ENCODE measurements at places on chromosomes 16 and 17. TPM values are rescaled to one million over a fixed set of nuclear protein-coding genes. Genes with fewer than 3 reads are reported as not detected.

GRCh38 chr16:78177987-78178386 is 78.5 kb downstream of the WWOX start:
- H3K36me3 ChIP-seq: no peaks in the 10 kb centered on the region
- no peak overlapping the region for H3K27ac ChIP-seq
- H3K27me3 ChIP-seq: no peaks in the 10 kb centered on the region

- no peak overlapping the region for H3K27ac ChIP-seq
- no peaks in the 10 kb centered on the region for H3K36me3 ChIP-seq
- H3K4me1 ChIP-seq: no peaks in the 10 kb centered on the region
- H3K27me3 ChIP-seq: no peaks in the 10 kb centered on the region
- H3K4me3 ChIP-seq: no peak overlapping the region
These were observed 522.9 kb downstream of the HS3ST4 start for GRCh38 chr16:26214581-26215174.

GRCh38 chr16:67183-67791 is 5.1 kb downstream of the RHBDF1 start:
- peaks cover 20% of the 10 kb centered on the region for H3K36me3 ChIP-seq
- H3K4me1 ChIP-seq: peaks cover 51% of the 10 kb centered on the region
- peak overlapping the region; percentile 76 for H3K27ac ChIP-seq
- H3K27me3 ChIP-seq: no peaks in the 10 kb centered on the region
- H3K4me3 ChIP-seq: no peak overlapping the region

- no peaks in the 10 kb centered on the region for H3K27me3 ChIP-seq
- peak; percentile 41 for DNase-seq
- H3K4me1 ChIP-seq: peaks cover 38% of the 10 kb centered on the region
- no peak overlapping the region for H3K4me3 ChIP-seq
These were observed 14.6 kb downstream of the ANKRD40 start for GRCh38 chr17:50693036-50693682.

DNA sequence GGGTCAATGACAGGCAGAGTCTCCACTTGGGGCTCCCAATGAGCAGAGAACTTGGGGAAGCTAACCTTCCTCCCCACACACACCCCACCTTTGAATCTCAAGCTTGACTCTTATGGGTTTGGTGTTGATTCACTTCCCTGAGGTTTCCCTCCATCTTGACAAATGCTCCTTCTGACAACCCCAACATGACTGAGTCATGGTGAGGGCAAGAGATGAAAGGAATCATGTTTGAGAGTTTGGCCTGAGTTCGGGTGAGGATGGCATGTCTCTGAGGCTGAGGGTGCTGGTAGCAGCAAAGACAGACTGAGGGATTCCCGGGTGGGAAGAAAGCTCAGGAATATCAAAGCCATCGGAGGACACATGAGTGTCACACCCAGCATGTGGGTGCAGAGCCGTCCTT is 18.7 kb downstream of the KRT9 start:
- H3K27ac ChIP-seq: no peak overlapping the region
- H3K36me3 ChIP-seq: no peaks in the 10 kb centered on the region
- peaks cover 10% of the 10 kb centered on the region for H3K27me3 ChIP-seq
- peaks cover 17% of the 10 kb centered on the region for H3K4me1 ChIP-seq
- DNase-seq: no peak

KRTAP1-1 gene
- not detected for total RNA-seq

- H3K36me3 ChIP-seq: peaks cover 23% of the 10 kb centered on the region
- H3K4me1 ChIP-seq: no peaks in the 10 kb centered on the region
- no peak overlapping the region for H3K4me3 ChIP-seq
- no peak overlapping the region for H3K27ac ChIP-seq
These were observed 14.8 kb upstream of the C17orf107 start for GRCh38 chr17:4884489-4884888.

- peak overlapping the region; percentile 37 for H3K27ac ChIP-seq
- peak; percentile 51 for DNase-seq
- H3K4me3 ChIP-seq: peak overlapping the region; percentile 97
- H3K27me3 ChIP-seq: no peaks in the 10 kb centered on the region
- no peaks in the 10 kb centered on the region for H3K4me1 ChIP-seq
These were observed 2.9 kb downstream of the HEXIM1 start for GRCh38 chr17:45150911-45151809.
